ENCODE measurements at places on chromosomes 2 and 18. TPM values are rescaled to one million over a fixed set of nuclear protein-coding genes. Genes with fewer than 3 reads are reported as not detected.

DNA sequence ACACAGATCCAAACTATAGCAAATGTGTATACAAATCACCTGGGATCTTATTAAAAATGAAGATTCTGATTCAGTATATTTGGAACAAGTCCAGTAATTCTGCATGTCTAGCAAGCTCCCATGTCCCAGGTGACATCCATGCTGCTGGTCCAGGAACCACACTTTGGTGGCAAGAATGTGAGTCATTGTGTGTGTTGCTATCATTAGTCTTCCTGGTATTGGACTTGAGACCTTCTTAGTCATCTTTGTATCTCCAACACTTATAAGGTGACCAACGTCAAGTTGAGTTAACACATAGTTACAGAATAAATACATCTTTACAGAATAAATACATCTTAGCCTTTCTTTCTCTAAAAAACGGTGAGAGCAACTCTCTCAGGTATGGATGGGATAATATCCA lies 107.9 kb upstream of the NDUFV2 start:
- peaks cover 20% of the 10 kb centered on the region for H3K4me1 ChIP-seq
- H3K36me3 ChIP-seq: no peaks in the 10 kb centered on the region
- no peak overlapping the region for H3K27ac ChIP-seq
- H3K27me3 ChIP-seq: no peaks in the 10 kb centered on the region
- no peak for DNase-seq

- no peak overlapping the region for H3K27ac ChIP-seq
- DNase-seq: no peak
- no peaks in the 10 kb centered on the region for H3K27me3 ChIP-seq
- H3K4me3 ChIP-seq: no peak overlapping the region
Observed at GRCh38 chr2:156182132-156182531, 150.4 kb downstream of the NR4A2 start.

- no peak overlapping the region for H3K27ac ChIP-seq
- DNase-seq: no peak
- H3K4me1 ChIP-seq: peaks cover 6% of the 10 kb centered on the region
Observed at GRCh38 chr18:56890632-56891031, 239.5 kb downstream of the WDR7 start.

DNA sequence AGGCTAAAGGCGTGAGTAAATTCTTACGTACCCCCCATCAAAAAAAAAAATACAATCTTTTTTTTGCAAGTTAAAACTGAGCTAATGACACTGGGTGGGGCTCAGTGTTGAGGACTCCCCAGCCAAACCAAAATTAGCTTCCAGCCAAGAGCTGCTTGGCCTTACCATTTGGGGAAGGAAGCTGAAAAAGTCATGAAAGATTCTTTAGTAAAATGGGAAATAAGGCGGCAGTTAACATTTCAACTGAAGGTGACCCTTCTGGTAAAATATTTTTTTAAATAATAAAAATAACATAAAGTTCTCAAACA lies 16.4 kb downstream of the SMAD7 start:
- peaks cover 11% of the 10 kb centered on the region for H3K27me3 ChIP-seq
- peaks cover 51% of the 10 kb centered on the region for H3K4me1 ChIP-seq
- H3K36me3 ChIP-seq: no peaks in the 10 kb centered on the region
- no peak overlapping the region for H3K4me3 ChIP-seq

DNA sequence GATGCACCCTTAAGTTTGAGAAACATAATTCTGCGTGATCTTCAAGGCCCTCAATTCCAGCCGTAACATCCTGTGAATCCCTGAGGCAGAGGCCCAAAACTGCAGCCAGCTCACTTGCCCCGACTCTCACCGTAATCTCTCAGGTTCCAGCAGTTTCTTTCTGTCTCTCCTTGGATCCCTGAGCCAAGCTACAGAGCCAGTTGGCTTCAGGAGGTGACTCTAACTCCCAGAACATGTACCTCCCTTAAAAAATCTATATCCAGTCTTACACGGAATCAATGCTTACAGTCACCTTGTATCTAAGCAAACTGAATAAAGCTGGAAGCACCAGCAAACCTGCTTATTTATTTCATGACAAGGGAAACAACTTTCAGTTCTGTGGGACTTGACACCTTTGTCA lies 300.4 kb downstream of the SETBP1 start:
- no peak overlapping the region for H3K4me3 ChIP-seq
- H3K4me1 ChIP-seq: peaks cover 8% of the 10 kb centered on the region
- H3K27ac ChIP-seq: no peak overlapping the region

GRCh38 chr2:226274143-226274542 lies 525.5 kb downstream of the IRS1 start:
- H3K27ac ChIP-seq: no peak overlapping the region
- no peak overlapping the region for H3K4me3 ChIP-seq
- H3K36me3 ChIP-seq: no peaks in the 10 kb centered on the region
- DNase-seq: no peak
- H3K4me1 ChIP-seq: no peaks in the 10 kb centered on the region
- H3K27me3 ChIP-seq: no peaks in the 10 kb centered on the region

DNA sequence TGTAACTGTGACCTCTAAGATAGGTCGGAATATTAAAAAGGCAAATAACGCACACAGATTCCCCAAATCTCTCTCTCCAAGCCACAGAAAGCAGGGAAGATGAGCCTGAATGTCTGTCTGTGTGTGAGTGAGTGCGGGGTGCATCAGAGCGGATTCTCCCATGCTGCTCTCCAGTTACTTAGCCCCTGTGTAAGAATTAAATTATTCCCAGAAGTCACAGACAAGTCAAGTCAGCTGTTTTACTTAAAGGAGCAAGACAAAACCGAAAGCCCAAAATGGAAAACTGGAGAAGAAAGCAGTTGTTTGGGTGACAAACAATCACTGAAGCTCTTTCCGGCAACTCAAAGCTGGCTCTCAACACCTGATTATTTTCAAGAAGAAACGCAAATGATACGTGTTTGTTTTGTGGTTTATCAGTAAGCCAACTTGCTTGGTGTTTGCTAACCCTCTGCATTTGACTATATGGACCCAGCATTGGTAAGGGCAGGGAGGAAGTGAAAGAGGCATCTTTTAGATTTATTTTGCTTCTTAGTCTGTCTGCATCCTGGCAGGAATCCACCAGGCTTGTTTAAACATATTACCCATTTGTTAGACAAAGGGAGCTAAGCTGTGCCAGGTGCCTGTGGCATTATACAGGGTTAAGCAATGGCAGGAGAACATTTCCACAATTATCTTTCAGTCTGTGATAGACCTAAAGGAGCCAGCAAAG lies 121.5 kb upstream of the CREB1 start:
- peak overlapping the region; percentile 2 for H3K27ac ChIP-seq
- no peak overlapping the region for H3K4me3 ChIP-seq
- no peaks in the 10 kb centered on the region for H3K27me3 ChIP-seq
- peaks cover 28% of the 10 kb centered on the region for H3K4me1 ChIP-seq
- H3K36me3 ChIP-seq: no peaks in the 10 kb centered on the region

GRCh38 chr18:64851726-64852125 lies 702.8 kb upstream of the LINC00305 start:
- H3K4me1 ChIP-seq: no peaks in the 10 kb centered on the region
- no peaks in the 10 kb centered on the region for H3K36me3 ChIP-seq
- H3K27me3 ChIP-seq: no peaks in the 10 kb centered on the region
- H3K4me3 ChIP-seq: no peak overlapping the region

GRCh38 chr2:44804406-44805265 lies 136.9 kb upstream of the SIX3 start:
- H3K4me3 ChIP-seq: no peak overlapping the region
- peaks cover 17% of the 10 kb centered on the region for H3K27me3 ChIP-seq
- H3K4me1 ChIP-seq: peaks cover 6% of the 10 kb centered on the region
- DNase-seq: no peak
- H3K27ac ChIP-seq: no peak overlapping the region

DNA sequence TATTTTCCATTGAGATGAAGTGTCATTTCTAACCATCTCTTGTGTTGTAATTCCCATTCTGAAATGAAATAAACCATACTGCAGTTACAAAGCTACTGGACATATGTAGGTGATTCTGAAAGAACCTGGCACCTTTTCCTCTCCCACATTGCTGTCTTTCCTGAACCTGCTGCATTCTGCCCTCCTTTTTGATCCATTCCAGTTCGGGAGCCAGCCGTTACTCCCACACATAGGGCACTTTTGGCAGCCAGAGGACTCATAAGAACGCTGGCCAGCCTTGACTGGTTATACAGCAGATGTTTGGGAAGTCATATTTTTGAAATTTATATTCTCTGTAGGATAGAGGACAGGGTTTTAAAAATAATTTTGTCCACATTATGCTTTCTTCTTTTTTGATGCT lies 369.8 kb upstream of the CDH7 start:
- H3K4me3 ChIP-seq: no peak overlapping the region
- no peak for DNase-seq
- H3K36me3 ChIP-seq: no peaks in the 10 kb centered on the region
- H3K27ac ChIP-seq: no peak overlapping the region
- no peaks in the 10 kb centered on the region for H3K4me1 ChIP-seq

DNA sequence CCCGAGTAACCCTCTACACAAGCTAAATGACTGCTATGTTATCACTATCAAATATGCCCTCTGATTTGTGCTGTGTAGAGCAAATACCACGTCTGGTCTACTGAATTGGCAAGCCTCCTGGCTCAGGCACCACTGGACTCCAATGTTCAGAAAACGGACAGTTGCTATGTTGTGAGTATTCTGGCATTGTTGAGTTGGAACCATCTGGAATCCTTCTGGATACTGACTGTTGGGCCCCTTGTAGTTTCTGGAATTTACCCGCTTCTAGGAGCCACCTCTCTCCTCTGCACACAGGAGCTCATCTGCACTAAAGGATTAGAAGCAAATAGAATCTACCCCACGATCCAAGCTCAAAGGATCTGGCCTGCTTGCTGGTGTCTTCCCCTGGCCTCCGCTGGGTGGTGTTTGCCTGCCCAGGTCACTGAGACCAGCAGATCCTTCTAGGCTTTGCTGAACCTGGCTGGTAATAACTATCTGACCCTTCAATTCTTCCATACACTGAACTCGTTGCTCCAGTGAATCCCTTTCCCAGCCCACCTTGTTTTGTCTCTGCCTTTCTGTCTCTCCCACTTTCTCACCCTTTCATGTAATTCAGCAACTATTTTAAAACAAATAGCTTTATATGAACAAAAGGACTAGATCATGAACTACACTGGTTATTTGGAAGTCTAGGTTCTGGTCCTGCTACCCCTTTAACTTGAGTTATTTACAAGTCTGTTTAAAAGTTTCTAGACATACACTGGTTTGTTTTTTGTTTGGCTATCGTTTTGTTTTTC lies 2.1 kb upstream of the HAAO start:
- peak; percentile 46 for DNase-seq
- peaks cover 8% of the 10 kb centered on the region for H3K36me3 ChIP-seq
- H3K4me3 ChIP-seq: no peak overlapping the region

SLC4A5 gene
- total RNA-seq: 8.2 TPM

REG3A gene
- not detected for total RNA-seq

ZSWIM2 gene
- total RNA-seq: not detected

MAP3K19 gene
- total RNA-seq: not detected

Data from glutamatergic neuron (in vitro differentiated cells).